HT1080 (cell line): ENCODE measurements at places on chromosomes 7 and 10. TPM values are rescaled to one million over a fixed set of nuclear protein-coding genes. Genes with fewer than 3 reads are reported as not detected.

- DNase-seq: no peak
Observed at GRCh38 chr7:27154901-27155815, 1.3 kb downstream of the HOXA7 start.

GRCh38 chr7:157709531-157710251 is 372.9 kb downstream of the DNAJB6 start:
- DNase-seq: no peak

DNA sequence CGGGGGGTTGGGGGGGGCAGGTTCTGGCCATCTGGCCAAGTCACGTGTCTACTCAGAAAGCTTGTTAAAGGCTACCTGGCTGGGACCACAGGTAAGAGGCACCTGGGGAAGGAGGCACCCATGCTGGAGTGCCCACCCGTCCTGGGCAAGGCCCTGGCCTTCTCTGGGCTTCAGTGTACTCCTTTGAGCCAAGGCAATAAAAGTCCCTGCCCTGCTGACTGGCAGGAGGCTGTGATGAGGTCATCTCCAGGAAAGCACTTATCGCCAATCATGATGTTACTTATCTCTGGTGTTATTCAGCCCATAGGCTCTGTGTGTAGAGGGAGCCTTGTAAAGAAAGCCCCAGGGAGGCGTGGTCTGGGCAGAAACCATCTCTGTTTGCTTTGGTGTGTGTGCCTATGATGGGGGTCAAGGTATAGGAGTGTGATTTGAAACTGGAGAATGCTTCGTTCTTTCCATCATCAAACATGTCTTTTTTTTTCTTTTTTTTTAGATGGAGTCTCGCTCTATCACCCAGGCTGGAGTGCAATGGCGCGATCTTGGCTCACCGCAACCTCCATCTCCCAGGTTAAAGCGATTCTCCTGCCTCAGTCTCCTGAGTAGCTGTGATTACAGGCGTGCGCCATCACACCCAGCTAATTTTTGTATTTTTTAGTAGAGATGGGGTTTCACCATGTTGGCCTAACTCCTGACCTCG is 2.5 kb upstream of the CLDN4 start:
- DNase-seq: peak; percentile 81

GRCh38 chr7:134593530-134594392 is 44.9 kb downstream of the AKR1B15 start:
- DNase-seq: peak; percentile 62

DNA sequence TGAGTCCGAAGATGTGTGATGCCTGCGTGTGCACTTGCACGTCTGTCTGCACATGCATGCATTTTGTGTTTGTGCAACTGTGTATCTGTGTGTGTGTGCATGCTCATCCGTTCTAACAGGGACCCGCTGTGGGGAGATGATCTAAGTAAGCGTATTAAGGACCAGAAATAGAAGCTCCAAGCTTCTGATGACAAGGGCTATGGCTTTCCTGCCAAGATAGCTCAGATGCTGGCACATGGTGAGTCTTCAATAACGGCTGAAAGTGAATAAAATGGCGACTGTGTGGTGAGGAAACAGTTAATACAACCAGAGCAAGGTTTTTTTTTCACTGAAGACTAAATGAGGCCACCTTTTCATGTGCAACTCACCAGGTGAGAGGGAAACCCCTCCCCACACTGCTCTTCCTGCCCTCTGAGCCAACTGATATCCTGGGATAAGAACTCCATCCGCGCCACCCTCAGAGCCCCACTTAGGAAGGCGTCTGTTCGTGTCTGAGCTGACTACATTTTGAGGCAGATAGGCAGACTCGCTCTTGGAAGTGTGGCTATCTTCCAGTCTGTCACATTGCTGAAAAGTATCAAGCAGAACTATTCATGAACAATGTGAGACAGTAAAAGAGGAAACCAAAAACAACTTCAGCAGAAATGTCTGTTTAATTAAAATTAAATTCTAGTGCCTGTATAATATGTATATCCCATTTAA is 47.4 kb upstream of the TCERG1L start:
- DNase-seq: no peak

GRCh38 chr10:110218632-110219031 is 11.2 kb downstream of the MXI1 start:
- no peak for DNase-seq

DNA sequence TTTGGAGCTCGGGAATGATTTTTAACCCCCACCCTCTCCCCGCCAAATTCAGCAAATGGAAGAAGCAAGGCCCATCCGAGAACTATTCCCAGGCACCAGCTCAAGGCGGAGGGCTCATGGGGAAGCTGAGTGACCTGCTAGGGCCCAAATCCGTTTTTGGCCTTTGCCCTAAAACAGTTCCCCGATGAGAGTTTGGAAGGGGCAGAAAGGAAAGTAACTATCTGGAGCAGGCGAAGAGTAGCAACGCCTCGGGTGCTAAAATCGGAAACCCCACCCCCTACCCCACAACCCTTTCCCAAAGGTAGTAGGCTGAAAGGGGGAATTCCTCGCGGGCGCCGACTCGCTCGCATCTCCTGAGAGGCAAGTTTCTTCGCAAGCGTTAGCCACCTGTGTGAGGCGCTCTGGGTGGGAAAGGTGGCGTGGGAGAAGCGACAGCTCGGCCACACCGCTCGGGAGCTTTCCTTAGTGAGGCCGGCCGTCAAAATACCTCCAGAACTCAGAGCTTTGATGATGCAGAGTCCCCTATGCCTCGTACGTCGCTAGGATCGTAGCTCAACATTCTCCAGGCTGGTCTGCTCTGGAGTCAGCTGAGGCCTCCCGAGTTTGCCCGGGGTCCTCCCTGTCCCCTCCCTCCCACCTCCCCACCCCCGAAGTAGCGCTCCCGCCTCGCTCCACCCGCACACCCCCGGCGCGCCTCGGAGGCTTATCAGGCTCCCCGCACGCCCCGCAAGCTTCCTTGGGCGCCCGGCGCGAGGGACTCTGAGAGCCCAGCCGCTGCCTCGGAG is 642 bp upstream of the PRKG1 start:
- DNase-seq: no peak

GRCh38 chr7:8885480-8886000 is 452.1 kb downstream of the NXPH1 start:
- DNase-seq: no peak

- no peak for DNase-seq
Observed at GRCh38 chr10:76353237-76353851, 921.9 kb downstream of the LRMDA start.

- DNase-seq: peak; percentile 39
Observed at GRCh38 chr7:132295175-132295574, 281.1 kb downstream of the PLXNA4 start.

- DNase-seq: no peak
Observed at GRCh38 chr10:51272555-51272954, 198.3 kb downstream of the PRKG1 start.

- no peak for DNase-seq
Observed at GRCh38 chr10:35465673-35466072, 129.4 kb downstream of the CCNY start.

DNA sequence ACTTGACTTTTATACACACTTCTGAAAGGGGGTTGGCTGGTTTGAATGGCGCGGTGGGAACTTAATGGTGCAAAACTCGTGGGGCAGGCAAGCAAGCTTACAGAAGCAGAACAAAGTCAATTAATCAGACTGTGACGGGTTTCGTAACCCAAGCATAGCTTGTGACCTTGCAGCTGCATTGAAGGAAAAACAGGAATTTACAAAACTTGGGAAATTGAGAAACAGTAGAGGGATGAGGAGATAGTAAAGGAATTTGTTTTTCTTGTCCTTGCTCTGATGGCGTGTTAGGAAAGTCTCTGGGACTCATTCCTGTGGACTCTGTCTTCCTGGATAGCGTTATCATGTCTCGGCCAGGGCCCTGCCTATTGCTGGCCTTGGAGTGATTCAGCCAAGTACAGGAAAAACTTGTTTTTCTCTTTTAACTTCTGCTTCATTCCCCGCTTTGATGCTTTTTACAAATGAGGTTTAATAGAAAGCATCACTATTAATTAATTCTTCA is 220.0 kb upstream of the KCND2 start:
- DNase-seq: peak; percentile 19

DNA sequence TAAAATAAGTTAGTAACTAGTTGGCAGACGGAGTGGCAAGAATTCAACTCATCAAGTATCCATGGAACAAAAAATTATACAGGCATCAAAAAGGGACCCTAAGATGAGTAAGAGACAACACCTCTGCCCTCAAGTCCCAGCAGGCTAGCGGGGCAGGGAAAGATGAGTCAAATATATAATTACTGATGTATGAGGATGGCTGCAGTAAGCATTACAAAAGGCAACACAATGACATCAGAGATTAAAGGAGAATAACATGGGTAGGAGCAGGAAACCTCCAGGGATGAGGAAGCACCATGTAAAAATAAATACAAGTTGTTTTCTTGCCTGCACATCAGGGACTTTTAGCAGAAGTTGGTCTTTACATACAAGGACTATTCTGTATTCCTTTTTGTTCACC is 49.4 kb downstream of the SCRN1 start:
- DNase-seq: no peak

DNA sequence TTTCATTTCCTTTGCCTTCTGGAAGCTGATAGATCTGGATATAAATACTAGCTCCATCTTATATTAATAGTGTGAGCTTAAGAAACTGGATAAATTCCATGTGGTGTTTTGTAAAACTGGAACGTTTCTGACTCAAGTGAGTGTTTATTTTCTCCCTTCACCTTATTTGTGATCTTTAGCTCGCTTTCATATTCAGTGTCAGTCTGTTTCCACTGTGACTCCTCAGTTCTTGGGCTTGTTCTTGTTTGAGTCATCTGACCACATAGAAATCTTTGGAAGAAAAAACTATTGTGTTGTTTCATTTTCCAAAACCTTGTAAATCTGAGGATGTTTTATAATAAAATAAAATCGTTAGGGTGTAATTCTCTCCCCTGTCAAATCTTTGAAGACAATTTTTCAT is 186.4 kb downstream of the POLR1F start:
- DNase-seq: peak; percentile 73

- DNase-seq: no peak
Observed at GRCh38 chr10:72808001-72808400, 85.5 kb upstream of the OIT3 start.

- DNase-seq: no peak
Observed at GRCh38 chr7:154581251-154581890, 421.6 kb downstream of the PAXIP1 start.

DNA sequence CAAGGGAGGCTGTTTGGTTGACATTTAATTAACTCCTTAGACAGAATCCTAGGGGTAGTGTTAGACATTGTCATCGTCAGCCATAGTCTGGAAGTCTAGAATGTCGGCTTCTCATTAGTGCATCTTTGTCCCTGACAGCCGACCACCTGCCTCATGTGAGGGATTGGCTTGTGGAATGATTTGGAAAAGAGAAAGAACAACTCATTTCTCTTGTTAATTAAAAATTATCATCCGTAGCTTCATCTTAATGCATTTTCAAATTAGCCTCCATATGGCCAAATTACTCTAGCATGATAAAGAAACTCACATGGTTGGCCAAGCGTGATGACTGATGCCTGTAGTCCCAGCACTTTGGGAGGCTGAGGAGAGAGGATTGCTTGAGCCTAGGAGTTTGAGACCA is 97.7 kb upstream of the PARD3 start:
- no peak for DNase-seq

GRCh38 chr7:17709599-17709998 is 230.7 kb downstream of the SNX13 start:
- DNase-seq: no peak

The FMC1 gene
- total RNA-seq: 8.1 and 13.1 TPM in 2 replicates

The C7orf33 gene
- not detected in 2 replicates for total RNA-seq

The RBP4 gene
- 0.48 and 0.80 TPM in 2 replicates for total RNA-seq

The HTRA1 gene
- 39.4 and 41.7 TPM in 2 replicates for total RNA-seq

The PRPS1L1 gene
- not detected in 2 replicates for total RNA-seq

The SCIN gene
- 0.03 TPM in 1 of 2 replicates, not detected in the other for total RNA-seq

The PHYH gene
- 6.3 and 10.9 TPM in 2 replicates for total RNA-seq

The INHBA gene
- total RNA-seq: 1.1 and 1.7 TPM in 2 replicates

The TWIST1 gene
- 19.1 and 19.3 TPM in 2 replicates for total RNA-seq

The MYOZ1 gene
- total RNA-seq: not detected in 2 replicates

The HKDC1 gene
- 0.30 and 1.7 TPM in 2 replicates for total RNA-seq
